ENCODE measurements at places on chromosomes 2 and 18.

DNA sequence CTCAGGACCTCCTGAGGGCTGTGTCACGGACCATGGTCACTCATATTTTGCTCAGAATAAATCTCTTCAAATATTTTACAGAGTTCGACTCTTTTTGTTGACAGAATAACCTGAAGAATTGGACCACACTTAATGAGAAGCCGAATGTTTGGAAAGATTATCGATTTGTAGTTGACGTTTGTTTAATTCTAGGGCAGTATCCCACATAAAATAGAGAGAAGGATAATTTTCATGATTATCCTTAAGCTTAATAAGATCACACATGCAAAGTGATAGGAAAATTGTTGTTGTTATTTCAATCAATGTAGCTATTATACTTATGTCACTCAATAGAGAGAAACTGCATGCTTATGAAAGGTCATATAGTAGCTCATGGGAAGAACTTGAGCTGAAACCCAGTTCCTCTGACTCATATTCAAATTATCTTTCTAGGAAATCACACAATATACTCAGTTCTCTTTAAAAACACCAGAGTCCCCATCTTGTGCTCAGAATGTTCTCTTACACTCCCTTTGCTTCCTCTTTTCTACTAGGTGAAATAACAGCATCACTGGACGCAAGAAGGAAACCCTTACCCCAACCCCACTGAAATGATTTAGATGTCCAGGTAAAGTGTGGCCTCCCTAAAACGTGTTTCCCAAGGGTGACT lies 982.1 kb downstream of the TSN start:
- no peak for DNase-seq

GRCh38 chr2:178426388-178426787 lies 24.6 kb downstream of the PRKRA start:
- no peak for DNase-seq

GRCh38 chr18:58997811-58998337 lies 133.2 kb downstream of the ZNF532 start:
- no peak for DNase-seq

DNA sequence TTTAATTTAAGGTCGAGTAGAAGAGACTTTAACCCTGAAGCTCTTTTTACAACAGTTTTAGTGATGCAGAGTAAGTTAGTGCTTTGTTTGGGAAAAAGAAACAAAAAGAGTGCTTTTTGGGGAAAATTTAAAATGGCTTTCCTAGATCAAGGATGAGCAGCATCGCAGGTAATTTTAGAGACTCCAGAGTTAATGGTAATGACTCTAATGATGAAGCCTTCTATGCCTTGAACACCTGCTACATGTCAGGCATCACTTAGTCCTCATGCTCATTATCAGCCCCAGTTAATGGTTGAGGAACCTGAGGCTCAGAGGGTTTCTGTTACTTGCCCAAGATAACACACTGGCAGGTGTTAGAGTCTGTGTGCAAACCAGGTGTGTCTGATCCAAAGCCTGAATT lies 167.8 kb downstream of the ACOXL start:
- DNase-seq = no peak

DNA sequence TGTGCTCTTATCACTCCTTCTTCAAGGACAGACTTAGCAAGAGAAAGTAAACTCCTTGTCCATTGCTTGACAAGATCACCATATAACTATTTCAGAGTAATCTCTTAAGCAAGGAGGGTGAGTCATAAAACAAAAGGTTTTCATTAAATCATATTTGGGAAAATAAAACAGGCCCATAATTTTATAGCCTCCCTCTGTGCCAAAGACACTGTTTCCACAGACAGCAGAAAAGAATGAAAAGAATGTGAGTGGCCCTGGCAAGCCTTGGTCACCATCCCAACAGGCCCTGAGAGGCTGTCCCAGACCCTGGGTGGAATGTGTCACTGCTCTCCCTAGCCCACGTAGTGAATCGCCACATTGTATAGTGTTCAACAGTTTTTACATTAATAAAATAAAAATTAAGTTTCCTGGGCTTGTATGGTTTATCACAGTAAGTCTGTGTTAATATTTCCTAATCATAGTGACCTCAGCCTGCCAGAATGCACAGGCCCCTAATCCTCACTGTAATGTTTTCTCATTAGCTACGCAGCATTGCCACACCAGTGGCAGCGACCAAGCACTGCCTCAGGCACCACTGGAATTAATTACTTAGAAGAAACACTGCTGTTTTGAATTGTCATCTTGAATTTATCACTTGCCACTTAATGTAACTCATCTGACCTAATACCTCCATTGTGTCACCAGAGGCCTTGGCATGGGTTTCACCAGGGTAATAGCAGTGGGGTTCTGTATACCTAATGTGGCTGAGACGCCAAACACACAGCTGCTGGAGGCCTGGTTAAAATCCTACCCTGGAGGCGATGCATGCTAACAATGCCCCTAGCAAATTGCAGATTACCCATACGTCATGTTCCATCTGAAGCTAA lies 401.9 kb downstream of the LNPK start:
- DNase-seq = no peak

DNA sequence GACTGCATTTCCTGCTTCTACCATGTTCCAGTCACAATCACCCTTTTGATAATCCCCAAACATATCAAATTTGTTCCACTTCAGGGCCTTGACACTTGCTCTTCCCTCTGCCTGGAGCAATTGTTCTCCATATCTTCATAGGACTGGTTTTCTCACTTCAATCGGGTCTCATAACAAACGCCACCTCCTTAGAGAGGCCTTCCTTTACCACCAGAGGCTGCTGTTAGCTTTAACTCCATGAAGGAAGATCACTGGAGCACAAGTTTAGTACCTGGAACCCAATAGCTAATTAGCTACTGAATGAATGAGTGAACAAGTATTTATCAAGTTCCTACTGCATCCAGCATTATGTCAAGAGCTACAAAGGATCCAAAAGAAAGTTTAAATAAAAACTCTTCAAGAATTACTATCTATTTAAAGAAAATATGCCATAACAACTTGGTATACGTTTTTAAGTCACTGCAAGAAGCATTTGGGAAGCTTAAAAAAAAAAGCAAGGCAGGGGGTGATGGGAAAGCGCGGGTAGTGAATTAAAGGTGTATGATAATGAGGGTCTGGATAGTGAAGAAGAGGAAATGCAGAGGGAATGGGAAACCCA lies 58.8 kb downstream of the BAZ2B start:
- no peak for DNase-seq

- no peak for DNase-seq
Observed at GRCh38 chr18:70135604-70136003, 69.9 kb downstream of the RTTN start.

- DNase-seq = no peak
Observed at GRCh38 chr2:88751768-88752167, 60.3 kb downstream of the RPIA start.

- DNase-seq = no peak
Observed at GRCh38 chr2:45585267-45585861, 25.7 kb downstream of the SRBD1 start.

GRCh38 chr2:26016012-26016705 lies 17.7 kb upstream of the RAB10 start:
- no peak for DNase-seq

- peak; percentile 71 for DNase-seq
Observed at GRCh38 chr18:67217551-67218166, 298.9 kb downstream of the DSEL start.

GRCh38 chr18:54210463-54210862 lies 14.0 kb downstream of the MBD2 start:
- DNase-seq = no peak

- DNase-seq = no peak
Observed at GRCh38 chr2:170739048-170739447, 23.9 kb downstream of the SP5 start.

DNA sequence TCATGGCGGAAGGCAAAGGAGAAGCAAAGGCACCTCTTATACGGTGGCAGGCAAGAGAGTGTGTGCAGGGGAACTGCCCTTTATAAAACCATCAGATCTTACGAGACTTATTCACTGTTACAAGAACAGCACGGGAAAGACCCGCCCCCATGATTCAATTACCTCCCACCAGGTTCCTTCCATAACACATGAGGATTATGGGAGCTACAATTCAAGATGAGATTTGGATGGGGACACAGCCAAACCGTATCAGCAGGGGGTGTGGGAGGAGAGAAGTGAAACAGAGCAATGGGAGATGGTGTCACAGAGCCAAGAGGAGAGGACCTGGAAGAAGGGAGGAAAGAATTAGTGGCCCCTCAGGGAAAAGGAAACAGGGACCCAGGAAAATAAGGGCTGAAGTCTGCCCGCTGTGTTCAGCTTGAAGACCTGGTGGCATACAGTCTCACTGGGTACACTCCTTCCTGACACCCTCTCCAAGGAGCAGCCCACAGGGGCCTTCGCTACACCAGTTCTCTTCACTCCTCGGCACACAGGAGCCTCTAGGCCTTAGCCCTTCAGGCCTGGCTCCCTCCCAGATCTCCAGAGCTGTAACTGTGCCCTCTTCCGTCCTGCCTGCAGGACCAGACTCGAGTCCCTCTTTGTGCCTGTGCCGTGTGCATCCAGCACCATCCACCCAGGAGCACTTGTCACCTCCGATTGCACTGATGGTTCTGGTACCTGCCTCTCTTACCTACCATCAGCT lies 262.1 kb downstream of the EIPR1 start:
- DNase-seq = peak; percentile 26

DNA sequence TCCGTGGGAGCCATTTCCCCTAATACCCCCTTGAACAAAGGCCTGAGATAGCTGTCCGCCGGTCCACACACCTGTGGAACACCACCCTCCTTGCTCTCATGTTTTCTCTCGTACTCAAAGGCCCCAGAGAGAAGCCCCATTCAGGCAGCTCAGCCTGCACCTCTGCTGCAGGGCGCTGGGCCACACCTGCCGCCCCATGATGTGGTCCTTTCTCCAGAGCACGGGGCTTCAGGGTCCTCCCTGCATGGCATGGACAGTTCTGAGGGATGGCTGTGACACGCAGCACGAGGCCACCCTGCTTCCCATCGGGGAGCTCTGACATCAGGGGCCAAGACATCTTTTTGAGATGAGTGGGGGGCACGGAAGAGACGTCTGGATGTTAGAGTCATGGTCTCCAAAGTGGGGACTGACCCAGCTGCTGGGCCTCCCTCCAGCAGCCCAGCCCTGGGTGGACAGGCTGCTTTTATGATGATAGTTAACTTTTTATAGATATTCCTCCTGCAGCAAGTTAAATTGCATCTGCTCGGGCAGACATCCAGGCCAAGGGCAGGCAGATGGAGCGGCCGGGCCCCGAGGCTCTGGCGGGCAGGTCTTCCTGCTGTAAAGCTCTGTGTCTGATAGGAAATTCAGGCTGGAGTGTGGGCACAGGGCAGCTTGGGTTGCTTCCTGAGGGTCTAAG lies 56.7 kb downstream of the SDC1 start:
- DNase-seq = no peak

DNA sequence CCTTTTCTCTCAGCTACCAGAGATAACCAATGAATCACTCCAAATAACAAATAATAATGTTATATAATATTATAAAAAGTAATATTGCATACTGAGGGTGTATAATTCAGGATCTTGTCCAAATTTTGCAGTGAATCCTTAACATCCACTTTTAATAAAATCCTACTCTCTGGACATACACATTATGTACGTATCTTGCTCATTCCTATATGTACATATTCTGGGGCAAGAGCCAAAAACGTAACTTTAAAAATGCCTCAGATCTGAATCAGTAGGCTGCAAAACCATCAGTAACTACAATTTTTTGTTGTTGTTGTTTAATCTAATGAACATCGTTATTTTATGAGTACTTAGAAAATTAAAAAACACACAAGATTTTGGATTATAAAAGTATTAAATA lies 65.3 kb downstream of the SMAD2 start:
- no peak for DNase-seq

DNA sequence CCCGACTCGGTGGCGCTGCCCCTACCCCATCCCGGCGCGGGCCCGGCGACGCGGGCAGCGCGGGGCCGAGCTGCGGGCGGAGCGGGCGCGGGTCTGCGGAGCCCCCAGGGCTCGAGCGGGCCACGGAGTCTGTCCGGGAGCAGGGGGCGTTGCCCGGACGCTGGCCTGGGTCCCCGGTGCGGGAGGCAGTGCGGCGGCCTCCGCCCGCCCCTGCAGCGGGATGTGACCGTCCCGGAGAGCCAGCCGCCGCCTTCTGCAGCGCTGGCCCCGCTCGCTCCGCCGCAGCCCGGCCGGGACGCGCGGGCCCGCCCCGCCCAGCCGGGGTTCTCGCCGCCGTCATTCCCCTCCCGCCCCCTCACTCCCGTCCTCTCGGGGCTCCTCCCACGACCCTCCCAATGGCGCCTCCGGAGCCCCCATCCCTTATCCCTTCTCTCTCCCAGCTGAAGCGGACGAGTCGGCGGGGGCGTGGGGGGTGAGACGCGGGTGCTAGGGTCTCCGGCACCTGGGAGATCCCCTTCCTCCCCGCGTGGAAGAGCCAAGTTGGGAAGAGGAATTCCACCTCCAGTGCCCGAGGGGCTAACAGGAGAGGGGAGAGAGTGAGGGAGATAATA lies at the start of gene FNDC4:
TSS of gene FNDC4 (minus strand) at position 257 of the 611 bp plus-strand sequence. CDS start 521 bp downstream, outside the sequence.
- DNase-seq = no peak

DNA sequence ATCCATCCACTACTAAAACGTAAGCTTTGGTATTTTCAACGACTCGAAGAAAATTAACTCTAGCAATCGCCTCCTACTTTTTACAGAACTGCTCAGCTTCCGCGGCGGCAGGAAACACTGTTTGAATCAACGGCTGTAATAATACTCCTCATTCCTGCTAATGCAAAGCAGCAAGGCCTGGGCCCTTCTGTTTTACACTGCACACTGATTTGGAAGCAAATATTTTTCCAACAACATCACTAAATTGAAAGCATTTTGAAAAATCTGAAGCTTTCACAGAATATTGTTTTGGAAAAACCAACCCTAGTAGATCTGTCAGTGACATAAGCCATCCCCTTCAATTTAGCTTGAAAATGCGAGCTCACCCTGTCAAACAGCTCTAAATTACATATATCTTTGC lies 261.2 kb downstream of the TXNL1 start:
- DNase-seq = no peak

GRCh38 chr2:37441055-37441454 lies 96.6 kb downstream of the QPCT start:
- no peak for DNase-seq

GRCh38 chr18:23523429-23524212 lies 20.3 kb downstream of the RMC1 start:
- DNase-seq = no peak

DNA sequence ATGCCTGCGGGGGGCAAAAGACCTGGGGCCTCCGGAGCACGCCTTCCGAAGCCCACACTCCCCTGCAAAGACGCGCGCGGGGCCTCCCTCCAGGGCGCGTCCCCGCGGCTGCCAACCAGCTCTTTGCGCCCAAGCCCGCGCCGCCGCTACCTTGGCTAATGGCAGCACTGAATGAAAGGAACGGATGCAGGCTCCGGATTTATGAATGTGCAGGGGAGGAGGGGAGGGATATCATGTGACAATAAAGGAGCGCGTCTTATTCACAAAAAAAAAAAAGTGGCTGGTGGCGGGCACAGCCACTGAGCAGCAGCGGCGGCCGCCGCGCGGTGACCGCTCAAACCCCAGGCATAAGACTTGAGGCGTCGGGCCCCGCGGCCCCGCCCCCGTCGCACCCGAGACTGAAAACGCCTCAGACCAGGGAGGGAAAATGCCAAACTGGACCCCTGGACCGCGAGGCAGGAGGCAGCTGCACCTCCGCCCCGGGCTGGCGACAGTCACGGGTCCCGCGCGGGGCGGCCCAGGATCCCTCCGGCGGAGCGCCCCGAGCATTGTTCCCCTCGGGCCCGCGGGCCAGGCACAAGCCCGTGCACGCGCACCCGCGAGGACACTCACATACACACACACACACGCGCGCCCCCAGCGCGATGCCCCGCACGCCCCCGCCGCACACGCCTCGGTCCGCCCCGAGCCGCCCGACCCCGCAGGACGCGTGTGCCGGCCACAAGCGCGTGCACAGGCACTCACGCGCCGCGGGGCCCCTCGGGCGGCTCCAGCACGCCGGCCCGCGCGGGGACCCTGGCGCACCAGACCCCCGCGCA lies 1.6 kb downstream of the SPRED2 start:
- DNase-seq = peak; percentile 84
